Dorsolateral prefrontal cortex (tissue), 122 donors: ENCODE measurements at places on chromosomes 12 and 14.
A peak's percentile ranks its signal among the peaks of the same experiment; 100 is the strongest.

DNA sequence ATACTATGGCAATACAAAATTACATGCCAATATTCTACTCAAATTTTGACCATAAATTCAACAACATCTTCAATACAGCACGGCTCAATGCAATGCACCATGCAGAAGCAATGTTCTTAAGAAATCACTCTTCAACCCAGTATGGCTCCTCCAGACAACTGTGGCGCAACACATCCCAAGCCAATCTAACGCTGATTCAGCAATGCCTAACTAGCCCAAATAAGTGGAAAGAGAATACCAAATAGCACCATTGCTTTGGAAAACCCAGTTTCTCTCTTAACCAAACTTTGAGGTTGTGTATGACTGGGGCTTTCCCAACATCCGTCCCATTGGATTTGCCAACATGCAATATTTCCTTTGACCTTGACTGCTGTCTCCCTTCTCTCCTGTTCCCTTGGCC lies 211.1 kb upstream of the TBX3 start:
- no peak for DNase-seq

- no peak for DNase-seq
Observed at GRCh38 chr14:94303111-94303510, 10.0 kb upstream of the SERPINA10 start.

GRCh38 chr12:74381958-74382357 lies 155.7 kb upstream of the ATXN7L3B start:
- DNase-seq: no peak

DNA sequence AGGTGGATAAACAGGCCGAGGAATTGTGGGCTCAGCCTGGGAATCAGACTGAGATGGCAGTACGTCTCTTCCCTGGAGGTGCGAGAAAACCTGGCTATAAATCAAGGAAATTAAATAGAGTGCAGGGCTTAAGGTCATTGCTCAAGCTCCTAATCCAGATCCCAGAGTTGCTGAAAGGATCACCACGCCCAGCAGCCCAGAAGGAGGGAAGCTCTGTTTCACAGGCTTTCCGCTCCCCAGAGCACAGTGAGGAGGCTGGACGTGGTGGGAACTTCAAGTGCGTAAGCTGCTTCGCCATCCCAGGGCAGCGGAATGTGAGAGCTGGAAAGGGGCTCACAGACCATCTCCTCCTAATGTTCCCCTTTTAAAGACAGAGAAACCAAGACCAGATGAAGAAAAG lies 651.6 kb upstream of the TBX3 start:
- no peak for DNase-seq

- no peak for DNase-seq
Observed at GRCh38 chr14:95362138-95362494, 42.4 kb upstream of the CLMN start.

DNA sequence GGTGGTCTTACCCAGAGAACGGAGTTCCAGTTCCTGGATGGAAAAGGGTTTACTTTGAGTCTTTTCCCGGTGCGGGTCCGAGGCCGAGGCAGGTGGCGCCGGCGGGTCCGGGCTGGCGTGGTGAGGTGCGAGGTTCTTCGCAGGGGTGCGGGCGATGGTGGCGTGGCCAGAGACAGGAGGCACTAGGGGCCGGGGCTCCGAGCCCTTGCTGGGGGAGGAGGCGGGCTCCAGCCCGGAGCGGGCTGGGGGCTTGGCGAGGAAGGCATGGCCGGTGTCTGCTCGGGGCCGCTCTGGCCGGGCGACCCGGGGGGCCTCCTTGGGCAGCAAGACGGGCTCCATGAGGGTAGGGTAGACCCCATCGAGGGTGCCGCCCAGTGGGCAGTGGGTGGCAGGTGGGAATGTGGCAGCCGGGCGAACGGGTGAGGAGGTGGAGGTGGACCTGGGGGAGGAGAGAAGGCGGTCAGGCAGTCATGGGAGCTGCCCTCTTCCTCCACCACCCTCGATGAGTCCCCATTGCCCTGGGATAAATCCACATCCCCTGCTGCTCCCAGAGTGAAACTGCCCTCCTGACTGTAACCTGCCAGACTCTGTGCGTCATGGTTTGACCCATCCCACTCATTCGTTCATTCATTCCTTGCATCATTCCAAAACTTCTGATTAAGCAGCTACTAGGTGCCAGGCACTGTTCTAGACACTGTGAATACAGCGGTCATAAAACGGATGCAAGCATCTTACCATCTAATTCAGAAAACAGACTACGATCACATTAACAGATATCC lies 42.0 kb downstream of the RFLNA start:
- DNase-seq: no peak

- no peak for DNase-seq
Observed at GRCh38 chr12:66648033-66648735, 30.7 kb downstream of the GRIP1 start.

DNA sequence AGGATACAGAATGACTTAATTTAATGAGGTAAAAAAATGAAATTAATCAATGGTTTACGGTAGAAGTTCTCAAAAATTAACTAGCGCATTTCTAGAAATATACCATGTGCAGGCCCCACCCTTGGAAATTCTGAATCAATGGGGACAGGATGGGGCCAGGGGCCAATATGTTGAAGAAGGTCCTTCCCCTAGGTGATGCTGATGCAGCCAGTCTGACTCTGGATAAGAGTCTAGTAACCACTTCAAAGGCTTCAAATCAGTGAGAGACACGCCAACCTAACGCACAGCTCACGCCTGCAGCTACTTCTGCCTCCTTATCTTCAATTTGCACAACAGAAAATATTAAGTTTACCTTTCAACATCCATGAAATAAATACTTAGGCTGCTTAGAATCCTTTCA lies 14.9 kb downstream of the GIT2 start:
- no peak for DNase-seq

DNA sequence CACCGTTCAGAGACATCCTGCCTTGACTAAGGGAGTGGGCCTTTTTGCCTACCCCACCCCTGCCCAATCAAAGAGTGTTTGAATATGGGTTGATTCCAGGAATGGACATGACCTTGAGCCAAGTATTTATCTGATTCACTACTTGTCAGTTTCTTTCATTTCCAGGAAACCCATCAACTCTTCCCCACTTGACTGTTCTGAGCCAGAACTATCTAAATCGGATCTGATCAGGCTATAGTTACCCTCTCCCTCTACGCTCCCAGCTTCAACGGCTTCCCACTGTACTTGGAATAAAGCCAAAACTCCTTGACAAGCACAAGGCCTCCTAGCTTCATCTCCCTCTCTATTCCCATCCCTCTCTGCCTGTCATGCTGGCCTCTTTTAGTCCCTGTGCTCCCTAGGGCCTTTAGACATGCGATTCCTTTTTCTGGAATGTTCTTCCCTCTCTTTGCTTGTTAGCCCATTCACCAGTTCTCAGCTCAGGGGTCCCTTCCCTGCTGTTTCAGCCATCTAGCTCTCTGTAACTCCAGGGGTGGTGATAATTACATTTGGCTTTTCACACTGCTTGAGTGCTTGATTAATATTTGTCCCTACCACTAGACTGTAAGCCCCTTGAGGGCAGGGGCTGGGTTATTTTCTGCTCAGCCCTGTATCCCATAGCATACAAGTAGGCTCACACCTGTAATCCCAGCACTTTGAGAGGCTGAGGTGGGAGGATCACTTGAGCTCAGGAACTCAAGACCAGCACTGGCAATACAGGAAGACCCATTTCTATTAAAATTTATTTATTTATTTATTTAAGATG lies 5.5 kb upstream of the ITPK1 start:
- DNase-seq: no peak

- no peak for DNase-seq
Observed at GRCh38 chr12:87491089-87491488, 538.1 kb downstream of the C12orf50 start.

GRCh38 chr14:64998455-64998931 lies 11.8 kb downstream of the FNTB start:
- DNase-seq: no peak

DNA sequence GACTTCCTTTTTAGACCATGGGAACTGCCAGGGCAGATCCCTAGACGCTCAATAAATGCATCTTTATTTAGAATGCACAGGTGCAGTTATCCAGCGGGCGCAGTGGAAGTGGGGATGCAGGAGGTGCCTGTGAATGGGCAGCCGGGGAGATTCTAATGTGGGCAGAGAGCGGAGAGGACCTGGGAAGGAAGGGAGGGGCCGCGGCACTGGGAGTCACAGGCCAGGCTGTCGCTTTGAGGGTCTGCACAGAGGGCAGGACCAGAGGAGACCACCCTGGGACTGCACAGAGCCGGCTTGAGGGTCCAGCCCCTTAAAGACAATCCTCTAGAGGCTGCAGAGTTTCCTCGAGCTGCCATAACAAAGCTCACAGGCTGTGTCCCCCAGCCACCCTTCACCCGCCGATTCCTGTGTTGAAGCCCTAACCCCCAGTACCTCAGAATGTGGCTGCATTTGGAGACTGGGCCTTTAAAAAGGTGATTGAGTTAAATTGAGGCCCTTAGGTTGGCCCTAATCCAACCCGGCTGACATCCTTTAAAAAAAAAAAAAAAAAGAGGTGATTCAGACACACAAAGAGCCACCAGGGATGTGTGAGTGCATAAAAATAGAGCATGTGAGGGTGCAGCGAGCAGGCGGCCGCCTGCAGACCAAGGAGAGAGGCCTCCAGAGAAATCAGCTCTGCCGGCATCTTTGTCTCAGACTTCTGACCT lies 44.4 kb upstream of the PPP2R5C start:
- DNase-seq: no peak

GRCh38 chr12:67648521-67649260 lies at the start of gene DYRK2:
Gene DYRK2 (plus strand): TSS chr12:67648745. CDS start chr12:67649134, 389 bp downstream.
- DNase-seq: peak; percentile 54

DNA sequence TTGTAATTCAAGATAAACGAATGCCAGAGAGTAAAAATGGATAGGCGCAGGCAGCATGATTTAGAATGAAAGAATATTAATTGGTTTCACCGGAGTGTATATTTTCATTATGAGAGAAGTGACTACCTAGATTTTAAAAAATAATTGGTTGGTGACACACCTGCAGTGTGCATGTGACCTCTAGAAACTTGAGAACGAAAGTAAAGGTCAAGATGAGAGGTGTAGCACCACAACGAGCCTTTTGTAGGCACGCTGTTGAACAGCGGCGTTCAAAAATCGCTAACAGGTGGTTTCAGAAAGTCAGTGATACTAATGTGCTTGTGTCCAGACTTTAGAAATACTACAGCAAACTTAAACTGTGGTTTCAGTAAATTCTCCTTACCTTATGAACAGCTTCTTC lies 123.8 kb downstream of the NPAS3 start:
- no peak for DNase-seq

DNA sequence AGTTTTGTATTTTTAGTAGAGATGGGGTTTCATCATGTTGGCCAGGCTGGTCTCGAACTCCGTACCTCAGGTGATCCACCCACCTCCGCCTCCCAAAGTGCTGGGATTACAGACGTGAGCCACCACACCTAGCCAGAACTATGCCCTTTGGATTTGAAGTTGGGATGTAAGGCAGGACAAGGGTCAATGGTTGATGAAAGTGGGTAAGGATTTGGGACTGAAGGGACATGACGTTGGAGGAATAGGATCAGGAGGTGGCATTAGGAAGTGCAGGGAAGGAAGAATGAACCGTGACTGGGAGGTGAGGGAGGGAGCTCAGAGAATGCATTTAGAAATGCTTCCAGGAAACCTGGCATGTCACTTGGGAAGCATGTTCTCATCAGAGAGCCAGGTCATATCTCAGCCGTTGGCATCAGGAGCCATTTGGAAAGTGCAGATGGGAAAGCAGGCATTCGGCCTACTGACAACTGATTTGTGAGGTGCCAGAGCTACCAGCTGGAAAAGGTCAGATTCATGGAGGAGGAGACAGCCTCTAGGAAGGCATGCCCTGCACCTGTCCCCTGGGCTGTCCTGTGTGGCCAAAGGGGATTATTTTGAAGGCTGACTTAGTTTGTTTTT lies 2.2 kb downstream of the CRADD start:
- DNase-seq: no peak

DNA sequence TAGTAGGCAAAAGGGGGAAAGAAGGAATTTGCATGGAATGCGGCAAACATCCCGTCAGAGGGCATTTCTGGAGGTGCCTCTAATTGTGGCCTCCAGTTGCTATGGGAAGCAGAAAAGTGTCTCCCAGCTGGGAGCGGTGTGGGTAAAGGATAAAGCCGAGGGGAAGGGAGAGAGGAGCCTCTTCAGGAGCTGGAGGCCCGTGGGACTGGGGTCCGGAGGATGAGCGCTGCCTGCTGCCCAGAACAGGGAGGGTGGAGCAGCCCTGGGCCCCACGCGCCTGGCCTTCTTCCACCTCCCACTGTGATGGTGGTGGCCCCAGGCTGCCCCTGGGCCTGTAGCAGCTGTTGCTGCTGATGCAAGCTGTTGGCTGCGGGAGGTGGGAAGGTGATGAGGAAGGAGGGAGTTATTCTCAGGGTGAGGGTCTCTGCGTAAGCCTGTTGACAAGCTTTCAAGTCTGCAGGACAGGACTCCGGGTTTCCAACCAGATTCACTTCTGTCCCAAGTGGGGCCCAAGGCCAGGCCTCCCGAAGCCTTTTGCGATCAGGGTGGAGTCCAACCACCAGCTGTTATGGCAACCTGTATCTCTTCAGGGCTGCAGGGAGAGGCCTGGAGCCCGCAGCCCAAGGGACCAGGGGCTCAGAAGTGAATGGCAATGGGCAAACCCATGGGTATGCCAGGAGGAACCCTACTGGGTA lies 19.1 kb upstream of the PGF start:
- DNase-seq: no peak

- no peak for DNase-seq
Observed at GRCh38 chr14:76262641-76263040, 110.9 kb downstream of the GPATCH2L start.

DNA sequence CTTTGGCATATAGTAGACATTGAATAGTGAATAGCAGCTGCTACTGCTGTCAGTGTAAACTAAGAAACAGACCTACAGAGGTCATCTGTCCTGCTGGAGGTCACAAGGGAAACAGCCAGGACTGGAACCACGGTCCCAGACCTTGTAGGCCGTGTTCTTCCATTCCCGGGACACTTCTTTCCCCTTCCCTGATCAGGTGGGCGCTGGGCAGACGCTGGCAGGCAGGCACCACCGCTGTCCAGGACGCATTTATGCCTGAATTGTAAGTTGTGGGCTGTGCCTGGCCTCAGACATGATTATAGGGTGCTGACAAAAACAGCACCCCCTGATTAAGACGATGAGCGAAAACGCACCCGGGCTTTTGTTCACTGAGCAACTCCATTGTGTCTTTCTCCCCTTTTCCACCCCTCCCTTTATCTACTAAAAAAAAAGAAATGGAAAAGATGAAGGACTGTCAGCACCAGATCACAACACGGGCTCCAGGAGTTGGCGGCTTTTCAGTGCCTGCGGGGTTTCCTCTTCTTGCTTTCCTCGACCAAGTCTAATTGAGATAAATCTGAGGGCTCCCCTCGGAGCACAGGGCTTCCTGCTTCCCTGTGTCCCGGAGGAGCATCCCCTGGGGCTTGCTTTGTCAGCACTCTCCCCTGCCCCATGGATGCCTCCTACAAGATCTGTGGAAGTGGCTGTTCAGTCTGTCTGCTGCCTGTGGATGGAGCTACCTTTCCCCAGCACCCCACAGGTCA lies 80.6 kb downstream of the TSPAN9 start:
- no peak for DNase-seq

DNA sequence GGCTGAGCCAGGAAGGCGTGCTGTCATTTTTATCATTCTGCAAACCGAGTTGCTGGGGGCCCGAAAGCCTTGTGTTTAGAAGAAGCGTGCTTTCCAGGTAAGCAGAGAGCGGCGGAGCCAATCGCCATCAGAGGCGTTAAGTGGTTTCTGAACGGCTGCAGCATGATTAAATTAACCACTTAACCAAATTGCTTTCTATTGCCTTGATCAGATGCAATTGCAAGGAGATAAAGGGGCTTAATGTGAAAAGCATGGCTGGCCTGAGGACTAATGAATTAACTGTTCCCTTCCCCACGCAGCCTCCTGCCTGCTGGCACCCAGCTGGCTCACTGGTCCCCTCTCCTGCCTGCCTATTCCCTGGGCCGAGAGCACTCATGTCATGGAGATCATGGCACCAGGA lies 36.6 kb upstream of the CHGA start:
- DNase-seq: no peak

GRCh38 chr12:130266751-130267150 lies 70.9 kb upstream of the PIWIL1 start:
- no peak for DNase-seq
